ENCODE measurements at places on chromosomes 3 and 15.

GRCh38 chr15:101664303-101664913, 12.2 kb upstream of the TM2D3 start:
- no peak for DNase-seq

GRCh38 chr15:81175496-81175895, 21.2 kb upstream of the IL16 start:
- DNase-seq, result no peak

GRCh38 chr15:50181969-50182218, at the start of gene SLC27A2:
TSS of gene SLC27A2 (plus strand) at chr15:50182196. CDS start at chr15:50182428, 232 bp downstream.
- no peak for DNase-seq

GRCh38 chr3:39209329-39209970, 17.1 kb upstream of the XIRP1 start:
- DNase-seq, result no peak

DNA sequence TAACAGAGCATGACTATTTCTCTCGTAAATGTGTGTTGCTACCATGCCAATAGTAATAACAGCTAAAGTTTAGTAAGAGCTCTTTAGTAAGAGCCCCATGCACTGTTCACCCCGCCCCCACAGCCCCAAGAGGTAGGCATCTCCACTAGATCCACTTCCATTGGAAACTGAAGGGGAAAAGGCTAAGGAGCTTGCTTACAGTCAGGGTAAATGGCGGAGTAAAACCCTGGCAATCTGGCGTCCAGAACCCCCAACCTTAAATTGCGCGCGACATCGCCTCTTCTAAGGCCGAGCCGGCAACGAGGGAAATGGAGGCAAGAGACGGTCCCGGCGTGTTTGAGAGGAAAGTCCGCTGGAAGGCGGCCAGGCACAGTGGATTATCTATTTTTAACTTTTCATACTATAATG, 654 bp upstream of the C3orf38 start:
- no peak for DNase-seq

DNA sequence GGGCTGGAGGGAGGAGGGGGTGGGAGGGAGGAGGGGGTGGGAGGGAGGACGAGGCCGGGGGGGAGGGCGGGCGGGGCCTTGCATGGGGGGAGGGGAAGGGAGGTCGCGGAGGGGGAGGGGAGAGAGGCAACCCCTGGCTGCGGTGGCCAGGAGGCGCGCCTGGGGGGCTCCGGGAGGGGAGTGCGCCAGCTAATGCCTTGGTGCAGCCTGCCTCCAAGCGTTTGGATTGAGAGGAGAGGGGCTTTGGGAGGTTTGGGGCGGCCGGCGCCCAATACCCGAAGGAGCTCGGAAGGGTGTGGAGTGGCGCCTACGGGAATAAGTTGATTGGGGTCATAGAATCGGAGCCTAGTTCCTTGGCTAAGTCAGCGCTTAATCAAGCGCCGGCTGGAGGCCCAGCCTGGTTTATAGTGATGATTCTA, 557 bp downstream of the TFG start:
- DNase-seq, result peak; percentile 71

DNA sequence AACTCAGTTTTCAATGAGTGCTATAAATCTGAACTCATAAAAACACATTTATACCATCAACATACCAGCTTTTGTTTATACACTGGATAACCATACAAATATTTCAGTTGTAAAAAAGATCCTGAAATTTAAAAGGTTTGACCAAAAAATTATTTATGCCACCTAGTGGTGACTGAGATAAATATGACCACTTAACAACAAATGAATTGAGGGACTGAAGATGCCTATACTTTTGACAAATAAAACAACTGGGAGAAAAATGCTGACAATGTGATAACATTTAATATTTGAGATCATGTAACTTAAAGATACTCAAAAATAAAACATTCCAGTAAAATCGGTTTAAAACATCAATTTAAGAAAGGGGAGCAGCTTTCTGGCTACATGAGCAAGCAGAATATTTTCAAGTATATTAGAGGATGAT, 30.4 kb downstream of the ATG3 start:
- no peak for DNase-seq

DNA sequence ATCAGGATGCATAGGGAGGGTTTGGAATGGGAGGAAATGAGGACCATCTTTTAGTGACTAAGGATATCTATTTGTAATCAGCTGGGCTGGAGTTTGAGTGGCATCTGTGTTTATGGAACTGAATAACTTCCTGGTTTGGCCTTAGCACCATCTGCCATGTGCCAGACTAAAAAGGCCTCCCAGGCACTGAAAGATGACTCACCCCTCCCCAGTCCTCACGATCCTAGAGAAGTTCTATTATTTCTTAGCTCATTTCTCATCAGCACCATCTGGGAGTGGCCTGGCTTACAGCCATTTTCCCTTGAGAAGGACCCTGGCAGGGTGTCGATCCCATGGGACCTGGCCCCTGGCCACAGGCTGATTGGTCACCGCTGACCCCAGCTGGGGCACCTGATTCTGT, 23.9 kb upstream of the CTXND1 start:
- DNase-seq, result no peak

DNA sequence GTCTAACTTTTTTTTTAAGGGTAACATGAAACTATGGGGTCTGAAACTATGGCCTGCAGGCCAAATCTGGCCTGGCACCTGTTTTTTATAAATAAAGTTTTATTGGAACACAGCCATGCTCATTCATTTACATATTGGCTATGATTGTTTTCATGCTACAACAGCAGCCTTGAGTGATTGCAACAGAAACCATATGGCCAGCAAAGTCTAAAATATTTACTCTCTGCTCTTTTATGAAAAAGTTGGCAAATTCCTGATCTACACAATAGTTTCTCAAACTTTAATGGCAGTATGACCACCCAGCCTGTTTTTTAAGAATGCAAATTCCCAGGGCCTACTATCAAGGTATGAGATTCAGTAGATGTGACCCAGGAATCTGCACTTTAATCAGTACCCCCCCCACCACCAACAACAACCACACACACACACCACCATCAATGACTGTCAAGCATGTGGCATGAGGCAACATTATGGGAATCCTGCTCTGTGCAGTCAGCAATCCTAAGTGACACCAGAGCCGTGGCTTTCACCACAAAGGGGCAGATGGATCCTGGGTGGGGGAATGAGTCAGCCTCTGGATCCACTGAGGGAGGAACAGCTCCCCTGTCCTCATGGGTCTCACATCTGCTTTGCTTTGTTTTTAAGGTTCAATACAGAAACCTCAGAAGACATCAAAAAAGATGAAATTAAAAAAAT, 142.8 kb downstream of the NTRK3 start:
- DNase-seq, result no peak

GRCh38 chr3:30658328-30659052, 52.1 kb downstream of the TGFBR2 start:
- no peak for DNase-seq

- no peak for DNase-seq
Measured at GRCh38 chr15:49528289-49528688, 92.3 kb downstream of the FAM227B start.

DNA sequence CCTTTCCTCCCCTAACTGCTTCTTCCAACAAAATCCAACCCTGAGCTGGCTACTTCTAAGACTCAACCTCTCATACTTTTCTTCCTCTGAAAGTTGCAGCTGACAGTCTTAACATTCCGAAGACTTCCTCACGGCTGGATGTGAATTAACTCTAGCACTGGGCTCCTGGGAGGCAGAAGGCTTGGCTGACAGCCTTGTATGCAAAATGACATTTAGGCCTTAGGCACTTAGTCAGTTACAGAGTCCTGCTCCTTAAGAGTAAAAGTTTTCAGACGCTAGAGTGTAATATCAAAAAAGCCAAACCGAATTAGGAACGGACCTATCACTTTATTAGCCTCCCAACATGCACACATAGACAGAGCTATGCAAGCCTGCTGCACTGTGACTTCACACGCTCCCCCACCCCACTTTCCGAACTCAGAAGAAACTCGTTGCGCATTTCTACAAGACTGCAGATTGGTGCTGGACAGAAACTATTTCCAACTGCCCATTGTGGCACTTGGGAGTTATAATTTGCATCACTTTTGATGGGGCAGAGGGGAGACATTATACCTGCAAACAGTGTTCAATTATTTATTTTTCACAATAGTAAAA, 15.5 kb upstream of the ANXA2 start:
- no peak for DNase-seq

DNA sequence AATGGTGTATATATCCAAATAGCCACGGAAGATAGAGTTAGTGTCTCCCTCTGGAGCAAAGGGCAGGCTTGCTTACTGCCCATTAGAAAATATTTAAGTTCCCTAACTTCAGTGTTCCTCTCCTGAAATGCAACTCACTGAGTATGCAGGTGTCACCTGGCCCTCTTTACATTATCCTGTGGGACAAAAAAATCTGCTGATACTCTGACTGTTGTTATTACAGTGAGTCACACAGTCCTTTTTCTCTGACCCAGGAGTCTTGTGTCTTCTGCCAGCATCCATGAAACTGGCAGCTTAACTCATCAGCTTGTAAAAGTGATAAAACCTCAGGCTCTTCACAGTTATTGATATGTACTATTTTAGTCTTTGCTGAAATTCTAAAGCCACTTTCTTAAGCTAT, 42.2 kb upstream of the RASGRF1 start:
- DNase-seq, result no peak

All from activated CD8-positive, alpha-beta memory T cell treated with anti-CD3 and anti-CD28 coated beads, Interleukin-2, amount 50 U/mL, for 48 hours (primary cell).